ENCODE measurements at places on chromosomes 5 and 9. TPM values are rescaled to one million over a fixed set of nuclear protein-coding genes. Genes with fewer than 3 reads are reported as not detected.

DDX4 gene
- total RNA-seq = not detected

NR6A1 gene
- 1.7 TPM for total RNA-seq

OR1Q1 gene
- not detected for total RNA-seq

AMBP gene
- total RNA-seq = not detected

FAM221B gene
- total RNA-seq = not detected
